ENCODE measurements at places on chromosomes 2 and 18. TPM values are rescaled to one million over a fixed set of nuclear protein-coding genes. Genes with fewer than 3 reads are reported as not detected.
A peak's percentile ranks its signal among the peaks of the same experiment; 100 is the strongest.

- H3K36me3 ChIP-seq = no peaks in the 10 kb centered on the region
- no peaks in the 10 kb centered on the region for H3K4me1 ChIP-seq
- DNase-seq = no peak
- no peaks in the 10 kb centered on the region for H3K27me3 ChIP-seq
- H3K27ac ChIP-seq = no peak overlapping the region
These were observed 387.5 kb downstream of the SLC4A3 start for GRCh38 chr2:220014961-220015360.

The DHRS9 gene
- 1.8 TPM for polyA plus RNA-seq

- no peak overlapping the region for H3K27ac ChIP-seq
- DNase-seq = no peak
- no peak overlapping the region for H3K4me3 ChIP-seq
- H3K4me1 ChIP-seq = no peaks in the 10 kb centered on the region
- no peaks in the 10 kb centered on the region for H3K27me3 ChIP-seq
- H3K36me3 ChIP-seq = no peaks in the 10 kb centered on the region
These were observed 52.5 kb upstream of the CSRNP3 start for GRCh38 chr2:165417009-165417408.

GRCh38 chr2:72126186-72127100 is 21.2 kb downstream of the CYP26B1 start:
- no peaks in the 10 kb centered on the region for H3K36me3 ChIP-seq
- no peak overlapping the region for H3K4me3 ChIP-seq
- H3K27me3 ChIP-seq = peaks cover 2% of the 10 kb centered on the region

- DNase-seq = no peak
- no peaks in the 10 kb centered on the region for H3K36me3 ChIP-seq
- no peak overlapping the region for H3K27ac ChIP-seq
- H3K27me3 ChIP-seq = no peaks in the 10 kb centered on the region
These were observed 10.1 kb upstream of the GRHL1 start for GRCh38 chr2:9941196-9941995.

GRCh38 chr2:240384711-240385450 is 50.6 kb upstream of the GPC1 start:
- no peak overlapping the region for H3K4me3 ChIP-seq
- H3K27ac ChIP-seq = no peak overlapping the region
- no peaks in the 10 kb centered on the region for H3K36me3 ChIP-seq

The NAT8 gene
- polyA plus RNA-seq = 0.10 TPM

DNA sequence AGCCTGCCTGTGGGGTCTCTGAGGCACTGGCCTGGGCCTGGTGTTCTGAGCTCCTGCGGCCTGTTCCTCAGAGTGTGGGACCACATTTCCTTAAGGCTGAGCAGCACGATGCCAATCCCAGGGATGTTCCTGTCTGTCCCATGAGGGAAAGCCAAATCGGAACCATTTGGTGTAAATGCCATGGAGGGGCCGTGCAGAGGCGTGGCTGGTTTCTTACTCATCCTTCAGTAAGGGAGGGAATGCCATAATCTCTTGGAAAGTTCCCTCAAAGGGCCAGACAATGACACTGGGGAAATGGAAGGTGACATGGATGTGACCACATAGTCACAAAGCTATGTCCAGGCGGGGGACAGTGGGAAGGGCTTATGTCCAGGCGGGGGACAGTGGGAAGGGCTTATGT is 14.4 kb upstream of the PTMA start:
- H3K4me1 ChIP-seq = no peaks in the 10 kb centered on the region
- H3K4me3 ChIP-seq = no peak overlapping the region
- DNase-seq = no peak
- no peaks in the 10 kb centered on the region for H3K27me3 ChIP-seq
- no peaks in the 10 kb centered on the region for H3K36me3 ChIP-seq

DNA sequence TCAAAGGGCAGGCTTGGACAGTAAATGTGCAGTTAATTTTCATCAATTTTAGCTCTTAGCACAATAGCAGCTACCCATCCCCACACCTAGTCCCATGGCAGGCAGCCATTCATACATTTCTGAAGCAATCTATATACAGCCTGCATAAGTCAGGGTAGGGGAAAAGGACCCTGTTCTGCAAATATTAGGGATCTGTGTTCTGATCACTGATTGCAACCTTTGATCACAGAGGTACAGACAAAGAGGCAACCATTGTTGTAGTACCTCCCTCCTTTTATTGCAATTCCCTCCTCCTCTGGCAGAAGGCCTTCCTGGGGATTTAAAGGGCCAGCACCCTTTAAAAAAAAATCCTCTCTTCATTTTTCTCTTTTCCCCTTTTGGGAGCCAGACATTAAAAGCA is 58.3 kb downstream of the KANSL1L start:
- DNase-seq = peak; percentile 9
- H3K27ac ChIP-seq = no peak overlapping the region
- no peak overlapping the region for H3K4me3 ChIP-seq
- no peaks in the 10 kb centered on the region for H3K4me1 ChIP-seq
